ENCODE measurements at places on chromosomes 2 and 18.
A peak's percentile ranks its signal among the peaks of the same experiment; 100 is the strongest.

- DNase-seq, result no peak
Observed at GRCh38 chr18:8720141-8720540, 14.8 kb downstream of the MTCL1 start.

- no peak for DNase-seq
Observed at GRCh38 chr2:196256585-196256984, 85.2 kb upstream of the STK17B start.

- no peak for DNase-seq
Observed at GRCh38 chr2:106700616-106701015, 185.4 kb downstream of the ST6GAL2 start.

DNA sequence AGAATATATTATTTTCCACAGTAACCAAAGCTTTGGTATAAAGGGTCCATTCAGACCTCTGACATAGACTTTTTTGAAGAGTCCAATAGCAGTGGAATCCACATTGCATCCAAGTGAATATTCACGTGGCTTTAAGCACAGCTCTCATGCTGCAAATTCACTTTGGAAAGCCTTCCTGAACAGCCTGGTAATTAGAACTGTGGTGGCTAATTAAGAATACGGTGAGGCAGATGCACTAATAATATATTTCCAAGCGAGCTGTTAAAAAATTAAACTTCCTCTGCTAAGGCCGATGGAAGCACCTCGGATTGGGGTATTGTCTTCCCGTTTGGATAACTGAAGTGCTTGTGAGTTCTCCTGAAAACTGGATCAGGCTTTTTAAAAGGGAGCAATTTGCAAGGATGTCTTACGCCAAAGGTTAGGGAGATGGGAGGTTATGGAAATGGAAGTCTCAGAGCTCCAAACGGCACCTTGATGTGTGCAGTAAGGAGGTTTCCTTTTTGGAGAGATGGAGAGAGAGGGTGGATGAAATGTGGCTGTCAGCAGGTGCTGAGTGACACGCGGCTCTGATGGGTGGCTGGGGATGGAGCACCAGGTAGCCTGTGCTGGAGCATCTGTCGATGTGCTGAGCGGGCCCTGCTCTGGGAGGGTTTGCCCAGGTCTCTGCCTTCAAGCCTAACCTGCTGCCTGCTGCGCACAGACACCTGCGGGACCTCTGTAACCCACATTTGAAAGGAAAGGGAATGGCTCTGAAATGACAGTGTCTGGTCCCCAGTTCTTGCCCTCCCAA, 37.5 kb downstream of the CABLES1 start:
- DNase-seq, result no peak

GRCh38 chr2:111534910-111535352, 349.1 kb downstream of the ANAPC1 start:
- DNase-seq, result no peak

- DNase-seq, result no peak
Observed at GRCh38 chr2:42846932-42847595, 54.7 kb upstream of the HAAO start.

DNA sequence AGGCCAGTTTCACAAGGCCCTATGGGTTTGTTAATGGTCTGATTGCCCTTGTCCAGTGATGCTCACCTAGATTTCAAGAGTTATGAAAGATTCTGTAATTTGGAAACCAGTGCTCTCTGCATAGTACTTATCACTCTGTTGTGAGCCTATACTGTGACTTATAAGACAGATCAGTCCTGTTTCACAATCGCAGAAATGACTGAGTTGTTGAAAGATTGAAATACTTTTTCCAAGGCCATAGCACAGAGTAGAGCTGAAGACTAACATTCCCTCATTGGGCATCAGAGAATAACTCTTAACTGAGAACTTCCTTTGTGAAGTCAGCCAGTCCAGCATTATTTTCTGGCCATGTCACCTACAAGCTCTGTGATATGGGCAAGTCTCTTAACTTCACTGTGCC, 44.0 kb downstream of the CCDC85A start:
- DNase-seq, result no peak

GRCh38 chr2:138600732-138601457, 99.3 kb downstream of the SPOPL start:
- no peak for DNase-seq

DNA sequence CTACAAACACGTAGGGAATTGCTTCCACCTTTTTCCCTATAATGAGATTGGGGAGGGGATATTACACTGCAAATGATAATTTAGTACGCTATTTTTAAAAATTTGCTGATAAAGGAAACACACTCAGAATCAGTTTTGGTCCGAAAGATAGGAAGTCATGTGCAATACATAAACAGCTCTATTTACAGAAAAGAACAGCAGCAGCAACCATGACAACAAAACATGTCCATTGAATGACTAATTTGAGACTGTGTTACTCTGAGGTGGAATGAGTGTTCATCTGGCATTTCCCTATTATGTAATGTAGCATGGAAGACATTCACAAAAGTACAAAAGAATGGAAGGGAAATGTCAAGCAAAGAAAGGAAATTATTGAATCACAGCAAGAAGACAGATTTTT, 337.2 kb downstream of the NBAS start:
- DNase-seq, result no peak

DNA sequence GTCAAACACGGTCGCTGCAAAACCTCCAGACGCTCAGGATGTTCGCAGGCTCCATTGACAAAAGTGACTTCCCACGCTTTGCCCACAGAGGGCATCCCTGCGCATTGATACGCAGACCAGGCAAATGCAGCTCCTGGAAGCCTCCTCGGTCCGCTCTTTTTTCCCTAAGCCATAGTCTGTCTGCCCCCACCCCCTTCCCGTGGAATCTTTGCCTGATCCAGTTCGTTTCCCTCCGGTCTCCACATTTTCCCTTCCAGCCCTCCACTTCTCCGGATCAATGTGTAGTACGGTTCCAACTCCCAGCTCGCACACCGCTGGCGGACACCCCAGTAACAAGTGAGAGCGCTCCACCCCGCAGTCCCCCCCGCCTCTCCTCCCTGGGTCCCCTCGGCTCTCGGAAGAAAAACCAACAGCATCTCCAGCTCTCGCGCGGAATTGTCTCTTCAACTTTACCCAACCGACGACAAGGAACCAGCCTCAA, at the start of gene DCC:
Gene DCC, plus strand, starts transcription at position 307 of the 481 bp plus-strand sequence. CDS start 591 bp downstream, outside the sequence.
- DNase-seq, result no peak

GRCh38 chr2:217611056-217611455, 391.7 kb downstream of the TNS1 start:
- DNase-seq, result no peak

DNA sequence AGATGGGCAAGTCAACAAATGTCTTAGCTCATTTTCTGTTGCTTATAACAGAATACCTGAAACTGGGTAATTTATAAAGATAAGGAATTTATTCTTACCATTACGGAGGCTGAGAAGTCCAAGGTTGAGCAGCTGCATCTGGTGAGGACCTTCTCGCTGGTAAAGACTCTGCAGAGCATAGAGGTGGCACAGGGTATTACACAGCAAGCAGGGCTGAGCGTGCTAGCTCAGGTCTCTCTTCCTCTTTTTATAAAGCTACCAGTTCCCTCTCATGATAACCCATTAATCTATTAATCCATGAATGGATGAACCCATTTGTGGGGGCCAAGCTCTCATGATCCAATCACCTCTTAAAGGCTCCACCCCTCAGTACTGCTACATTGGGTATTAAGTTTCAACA, 109.1 kb downstream of the CDK15 start:
- DNase-seq, result no peak

DNA sequence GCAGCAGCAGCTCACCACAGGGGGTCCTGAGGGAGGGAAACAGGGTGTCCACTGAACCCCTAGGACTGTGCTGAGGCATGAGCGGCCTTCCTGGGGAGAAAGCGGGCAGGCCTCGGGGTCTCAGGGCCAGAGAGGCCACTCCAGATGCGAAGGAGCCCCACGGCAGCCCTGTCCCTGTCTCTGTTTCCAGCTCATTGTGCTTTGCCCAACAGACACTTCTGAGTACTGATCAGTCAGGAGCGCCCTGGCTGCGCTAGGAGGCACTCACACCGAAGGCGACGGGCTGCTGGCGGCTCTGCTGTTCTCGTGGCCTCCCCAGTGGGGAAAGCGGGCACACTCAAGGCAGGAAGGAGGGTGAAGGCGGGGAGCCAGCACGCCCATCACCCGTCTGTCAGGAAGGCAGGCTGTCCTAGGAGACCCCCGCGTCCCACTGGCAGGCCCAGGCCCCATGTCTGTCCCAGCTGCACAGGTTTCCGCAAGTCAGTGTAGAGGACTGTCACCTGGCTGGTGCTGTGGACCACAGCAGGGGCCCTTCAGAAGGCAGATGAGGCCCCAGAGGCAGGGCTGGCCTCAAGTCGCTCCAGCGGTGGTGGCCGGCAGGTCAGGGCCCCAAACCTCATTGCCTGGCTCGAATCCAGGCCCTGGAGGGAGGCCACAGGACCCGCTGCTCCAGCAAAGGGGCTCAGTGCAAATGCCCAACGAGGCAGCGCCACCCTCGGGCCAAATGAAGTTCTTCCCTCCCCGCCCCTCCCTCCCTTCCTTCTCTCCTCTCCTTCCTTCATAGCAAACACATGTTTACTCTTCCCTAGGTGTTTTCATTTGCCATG, 6.8 kb downstream of the ESPNL start:
- peak; percentile 25 for DNase-seq

- DNase-seq, result no peak
Observed at GRCh38 chr2:120493231-120493630, 147.3 kb downstream of the INHBB start.

DNA sequence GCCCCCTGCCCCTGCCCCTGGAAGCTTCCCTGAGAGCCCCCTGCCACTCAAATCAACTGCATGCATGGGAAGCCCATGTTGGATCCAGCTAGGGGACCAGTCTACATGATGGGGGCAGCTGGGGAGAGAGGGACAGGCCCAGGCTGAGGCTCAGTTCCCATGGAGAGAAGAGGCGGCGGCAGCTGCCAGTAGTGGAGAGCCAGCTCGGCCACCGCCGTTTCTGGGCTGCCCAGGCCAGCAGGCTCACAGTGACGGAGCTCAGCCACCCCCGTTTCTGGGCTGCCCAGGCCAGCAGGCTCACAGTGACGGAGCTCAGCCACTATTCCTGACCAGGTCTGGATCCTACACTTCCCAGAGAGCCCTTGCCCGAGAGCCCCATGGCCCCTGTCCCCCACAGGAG, 3.6 kb downstream of the MAB21L4 start:
- no peak for DNase-seq

DNA sequence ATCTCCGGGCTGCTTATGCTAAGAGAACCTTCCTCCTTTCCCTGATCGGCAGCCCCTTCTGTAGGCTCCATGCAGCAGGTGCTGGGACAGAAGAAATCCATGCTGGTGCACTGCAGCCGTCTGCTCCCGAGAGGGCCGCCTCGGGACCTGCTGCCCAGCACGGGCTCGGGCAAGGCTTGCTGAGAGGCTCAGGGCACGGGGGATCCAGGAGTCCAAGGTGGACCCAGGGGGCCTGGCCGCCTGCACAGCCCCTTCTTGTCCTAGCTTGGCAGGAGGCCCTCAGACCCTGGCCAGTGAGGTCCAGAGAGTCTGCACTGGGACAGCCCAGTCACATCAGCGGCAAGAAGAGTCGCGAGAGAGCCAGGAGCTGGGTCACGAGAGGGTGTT, 13.3 kb upstream of the DUSP2 start:
- no peak for DNase-seq

GRCh38 chr2:152134488-152135280, 35.8 kb upstream of the CACNB4 start:
- no peak for DNase-seq

- DNase-seq, result no peak
Observed at GRCh38 chr2:15808944-15809343, 131.4 kb upstream of the MYCN start.

GRCh38 chr2:113755035-113755834, 1.2 kb downstream of the SLC35F5 start:
- no peak for DNase-seq

GRCh38 chr2:215427585-215427984, 8.3 kb downstream of the FN1 start:
- no peak for DNase-seq
